ENCODE measurements at places on chromosomes 7 and 10. TPM values are rescaled to one million over a fixed set of nuclear protein-coding genes. Genes with fewer than 3 reads are reported as not detected.

Gene POR
- total RNA-seq = 128 TPM

Gene CLRN3
- total RNA-seq = not detected

Gene CALML3
- total RNA-seq = not detected

Gene ADAM22
- 0.47 TPM for total RNA-seq

Gene RBP4
- total RNA-seq = not detected

Gene SPDYE18
- total RNA-seq = 0.32 TPM

Gene FOXP2
- total RNA-seq = 4.2 TPM

Gene GDF2
- not detected for total RNA-seq

Gene NODAL
- total RNA-seq = not detected

Gene PTN
- total RNA-seq = 38.6 TPM

Gene CRYGN
- 0.47 TPM for total RNA-seq

Gene AMZ1
- total RNA-seq = 0.43 TPM

Gene SPDYE2B
- not detected for total RNA-seq

Gene HKDC1
- 0.77 TPM for total RNA-seq

Gene CYP3A7
- total RNA-seq = 1.1 TPM

Gene CALML5
- not detected for total RNA-seq

Gene MALRD1
- 0.16 TPM for total RNA-seq

Gene NPFFR1
- under 0.01 TPM for total RNA-seq

Gene LIMK1
- 38.8 TPM for total RNA-seq

Gene STEAP1
- 30.7 TPM for total RNA-seq

Gene UNCX
- not detected for total RNA-seq

Gene PNLIPRP1
- total RNA-seq = not detected

Gene ADCK2
- 20.5 TPM for total RNA-seq

Gene CLDN3
- total RNA-seq = not detected

Gene CFAP43
- 0.16 TPM for total RNA-seq

Gene LIPM
- total RNA-seq = not detected

Gene GJD4
- not detected for total RNA-seq

Gene ADAMTS14
- 3.3 TPM for total RNA-seq

Gene C10orf53
- total RNA-seq = not detected

Gene PRPS1L1
- total RNA-seq = not detected

Gene CRHR2
- not detected for total RNA-seq

Gene TMEM270
- not detected for total RNA-seq
